NCI-H187 (cell line): ENCODE measurements at places on chromosomes 13 and 19.

DNA sequence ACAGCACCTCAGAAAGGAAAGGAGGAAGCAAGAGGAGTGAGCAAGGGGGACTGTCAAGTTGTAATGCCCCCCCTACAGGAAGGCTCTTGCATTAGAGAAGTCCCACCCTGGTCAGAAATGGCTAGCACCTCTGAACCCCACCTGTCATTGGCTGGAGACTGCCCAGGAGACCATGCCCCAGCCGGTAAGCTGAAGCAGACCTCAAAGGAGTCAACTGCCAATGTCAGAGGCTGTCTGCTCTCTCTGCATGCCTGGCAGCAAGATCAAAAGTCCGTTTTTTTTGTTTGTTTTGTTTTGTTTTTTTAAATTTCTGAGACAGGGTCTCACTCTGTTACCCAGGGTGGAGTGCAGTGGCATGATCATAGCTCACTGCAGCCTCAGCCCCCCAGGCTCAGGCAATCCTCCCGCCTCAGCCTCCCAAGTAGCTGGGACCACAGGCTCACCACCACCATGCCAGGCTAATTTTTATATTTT, 8.1 kb upstream of the BCL3 start:
- no peak for DNase-seq

DNA sequence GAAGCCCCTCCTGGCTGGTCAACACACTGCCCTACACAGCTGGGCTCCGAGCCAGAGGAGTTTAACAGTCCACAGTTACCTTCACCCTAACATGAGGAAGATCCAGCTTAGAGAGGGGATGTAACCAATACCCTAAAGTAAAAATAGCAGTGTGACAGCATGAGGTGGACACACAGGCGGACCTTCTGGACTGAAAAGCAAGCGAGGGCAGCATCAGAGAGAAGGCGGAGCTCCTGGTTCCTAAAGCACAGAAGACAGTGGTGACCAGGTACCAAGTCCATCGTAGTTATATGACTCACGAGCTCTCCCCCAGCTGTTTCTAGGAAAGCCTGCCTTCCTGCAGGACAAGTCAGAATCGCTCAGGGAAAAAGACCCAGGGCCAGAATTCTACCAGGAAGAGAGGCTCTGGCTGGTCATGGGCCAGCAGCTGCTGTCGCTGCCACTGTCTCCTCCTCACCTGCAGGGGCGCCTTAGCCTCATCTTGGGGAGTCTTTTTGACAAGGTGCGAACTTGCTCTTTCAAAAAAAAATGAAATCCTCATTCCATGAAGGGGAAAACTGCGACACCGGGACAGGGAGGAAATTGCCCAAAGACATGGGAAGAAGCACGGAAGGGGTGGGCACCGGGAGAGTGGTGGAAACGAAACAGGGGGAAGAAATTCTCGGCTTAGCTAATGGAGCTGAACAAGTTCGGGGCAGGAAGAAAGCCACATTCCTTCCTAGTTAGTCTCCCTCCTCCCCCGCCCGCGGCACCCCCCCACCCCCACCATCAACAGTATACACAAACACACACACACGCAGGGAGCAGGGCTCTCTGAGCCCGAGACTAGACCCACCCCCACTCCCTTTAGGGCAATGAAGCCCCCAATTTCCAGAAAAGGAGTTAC, 1.7 kb downstream of the ELL start:
- DNase-seq, result no peak

GRCh38 chr13:96159725-96160124, 69.8 kb downstream of the HS6ST3 start:
- DNase-seq, result no peak

GRCh38 chr13:106533101-106533942, 2.1 kb downstream of the EFNB2 start:
- peak; percentile 74 for DNase-seq

- no peak for DNase-seq
These were observed 9.4 kb downstream of the NUMBL start for GRCh38 chr19:40681039-40681438.
